NCI-H1694 (cell line): ENCODE measurements at places on chromosomes 6 and 20.

- no peak for DNase-seq
These were observed 435 bp downstream of the KIFC1 start for GRCh38 chr6:33391922-33392594.

DNA sequence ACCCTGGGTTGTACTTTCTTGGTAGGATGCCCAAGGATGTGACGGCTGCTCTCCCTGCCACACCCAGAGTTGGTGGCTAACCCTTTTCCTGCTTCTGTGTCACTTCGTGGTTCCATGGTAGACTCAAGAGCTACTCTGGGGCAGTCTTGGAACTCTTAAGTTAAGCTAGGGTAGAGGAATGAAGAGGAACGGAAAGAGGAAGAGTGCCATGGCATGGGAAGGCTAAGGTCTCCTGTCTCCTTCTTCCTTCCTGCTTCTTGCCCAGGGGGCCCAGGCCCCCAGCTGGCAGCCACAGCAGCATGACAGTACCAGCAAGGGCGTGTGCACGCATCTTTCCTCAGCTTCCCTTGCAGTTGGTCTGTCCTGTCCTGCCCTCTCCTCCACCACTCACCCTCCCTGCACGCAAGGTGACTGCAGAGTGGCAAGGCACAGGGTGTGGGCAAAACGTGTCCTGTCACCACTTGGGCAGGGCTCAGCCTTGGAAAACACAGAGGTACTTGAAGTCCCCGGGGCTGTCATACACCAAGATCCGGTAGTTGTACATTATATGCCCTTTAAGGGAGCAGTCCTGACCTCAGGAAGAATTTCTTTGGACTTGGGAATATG, 39.8 kb upstream of the TGM3 start:
- DNase-seq = no peak

DNA sequence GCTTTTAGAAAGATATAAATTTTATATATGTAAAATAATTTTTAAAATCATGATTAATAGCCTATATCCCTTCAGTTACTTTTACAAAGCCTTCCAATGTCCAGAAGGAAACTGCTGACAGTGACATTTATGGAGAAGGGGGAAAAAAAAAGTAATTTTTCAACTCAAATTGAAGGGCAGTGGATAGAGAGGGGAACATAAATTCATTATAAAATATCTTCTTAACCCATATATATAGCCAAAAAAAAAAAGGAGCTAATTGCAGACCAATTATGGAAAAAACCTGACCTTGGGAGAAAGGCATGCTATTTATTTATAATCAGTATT, 392.9 kb downstream of the PLCB1 start:
- DNase-seq = no peak

- no peak for DNase-seq
These were observed 516.2 kb downstream of the BCKDHB start for GRCh38 chr6:80622641-80623040.

DNA sequence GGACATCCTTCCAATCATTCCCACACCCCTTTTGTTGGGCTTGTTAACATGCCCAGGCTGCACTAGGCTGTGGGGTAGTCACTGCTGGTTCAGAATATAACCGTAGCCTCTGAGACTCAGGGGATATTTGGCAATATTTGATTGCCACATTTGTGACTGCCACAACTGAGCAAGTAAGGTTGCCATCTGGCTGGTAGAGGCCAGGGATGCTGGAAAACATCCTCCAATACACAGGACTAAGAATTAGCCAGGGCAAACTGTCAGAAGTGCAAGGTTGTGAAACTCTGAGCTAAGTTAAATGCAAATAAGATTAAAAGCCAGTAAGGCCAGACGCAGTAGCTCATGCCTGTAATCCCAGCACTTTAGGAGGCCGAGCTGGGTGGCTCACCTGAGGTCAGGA, 112.0 kb downstream of the ZMYND8 start:
- no peak for DNase-seq
